Stimulated activated naive CD8-positive, alpha-beta T cell treated with anti-CD3 and anti-CD28 coated beads, Interleukin-15, Interleukin-2, amounts not matched to agents 100 U/mL and 50 U/mL, for 24 hours (primary cell): ENCODE measurements at places on chromosomes 13 and 19.

DNA sequence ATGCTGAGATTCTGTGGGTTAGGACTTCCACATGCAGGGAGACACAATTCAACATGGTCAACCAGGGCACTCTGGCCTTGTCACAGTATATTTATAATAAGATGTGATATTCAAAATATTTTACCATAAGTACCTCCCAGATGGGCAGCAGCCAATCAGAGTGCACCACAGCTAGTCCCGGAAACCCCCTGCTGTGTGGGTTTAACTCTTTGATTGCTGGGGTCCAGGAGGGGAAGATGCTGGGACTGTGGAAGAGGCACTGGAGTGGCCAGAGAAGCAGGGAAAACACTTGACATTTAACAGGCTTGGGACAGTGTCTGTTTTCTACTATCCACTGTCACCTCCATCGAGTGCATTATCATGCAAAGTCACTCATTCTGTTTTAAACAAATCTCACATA, 99.0 kb downstream of the MBNL2 start:
- DNase-seq, result no peak

GRCh38 chr19:17103177-17103576, 27.6 kb downstream of the MYO9B start:
- DNase-seq, result no peak

- peak; percentile 97 for DNase-seq
Observed at GRCh38 chr19:43474986-43475705, 9.7 kb upstream of the LYPD3 start.

GRCh38 chr19:42919757-42920079, 2.0 kb upstream of the PSG6 start:
- no peak for DNase-seq

- DNase-seq, result no peak
Observed at GRCh38 chr19:29016353-29016752, 196.6 kb downstream of the UQCRFS1 start.

- DNase-seq, result no peak
Observed at GRCh38 chr13:95650696-95651095, 6.2 kb upstream of the DZIP1 start.

GRCh38 chr13:111629926-111630325, 309.5 kb downstream of the TEX29 start:
- DNase-seq, result no peak

GRCh38 chr13:91358387-91358782, 10.9 kb downstream of the MIR17HG start:
- DNase-seq, result no peak

DNA sequence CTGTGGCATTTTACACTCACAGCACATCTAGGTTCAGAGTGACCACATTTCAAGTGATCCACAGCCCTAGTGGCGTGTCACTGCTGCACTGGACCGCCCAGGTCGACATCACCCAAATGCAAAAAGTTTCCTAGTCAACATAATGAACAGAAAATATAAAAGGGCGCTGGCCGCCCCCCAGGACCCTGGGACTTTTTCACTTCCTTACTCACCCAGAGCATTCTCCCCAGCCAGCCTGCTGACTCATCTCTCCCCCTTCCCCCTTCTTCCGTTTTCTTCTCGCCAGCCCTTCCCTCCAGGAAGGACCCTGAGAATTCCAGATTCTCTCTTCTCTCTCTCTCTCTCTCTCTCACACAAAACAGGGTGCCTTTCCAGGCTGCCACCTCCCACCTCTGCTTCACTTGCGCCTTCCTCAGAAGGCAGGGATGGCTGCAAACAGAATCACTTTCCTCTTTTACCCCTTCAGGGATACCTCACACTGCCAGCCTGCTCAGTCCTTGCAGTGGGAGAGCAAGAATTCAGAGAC, 21.0 kb upstream of the GRWD1 start:
- DNase-seq, result no peak

GRCh38 chr19:16232127-16232526, 34.4 kb downstream of the AP1M1 start:
- no peak for DNase-seq

DNA sequence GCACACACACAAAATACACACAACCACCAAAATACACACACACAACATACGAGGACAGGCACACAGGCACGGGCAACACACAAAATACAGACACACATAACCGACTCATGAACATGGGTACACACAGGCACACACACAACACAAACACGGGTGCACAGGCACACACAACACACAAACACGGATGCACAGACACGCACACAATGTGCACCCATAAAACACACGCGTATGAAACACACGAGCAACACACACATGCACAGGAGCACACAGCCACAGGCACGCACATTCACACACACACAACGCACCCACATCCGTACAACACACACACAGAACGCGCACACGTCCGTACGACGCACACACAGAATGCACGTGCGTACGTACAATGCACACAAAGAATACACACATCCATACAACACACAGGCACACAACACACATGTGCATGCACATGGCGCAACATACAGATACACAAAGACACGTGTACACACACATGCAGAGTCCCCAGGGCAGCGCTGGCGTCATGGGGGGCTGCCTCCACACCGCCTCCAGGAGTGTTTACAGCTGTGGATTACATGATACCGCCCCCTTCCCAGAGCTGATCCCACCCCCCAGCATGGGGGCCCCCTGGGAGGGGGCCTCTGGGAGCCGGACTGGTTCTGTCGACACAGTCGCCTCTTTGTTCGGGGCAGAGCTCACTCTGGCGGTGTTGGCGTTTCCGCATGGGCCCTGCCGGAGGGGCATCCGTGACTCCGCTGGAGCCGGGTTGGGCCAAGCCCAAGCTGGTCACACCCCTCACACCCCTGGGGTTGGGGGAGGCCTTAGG, 2.9 kb downstream of the SBNO2 start:
- no peak for DNase-seq

- DNase-seq, result no peak
Observed at GRCh38 chr13:96473526-96474180, 383.7 kb downstream of the HS6ST3 start.

GRCh38 chr19:35318679-35319448, 10.1 kb upstream of the CD22 start:
- DNase-seq, result peak; percentile 33

- DNase-seq, result no peak
Observed at GRCh38 chr19:42288881-42289555, 12.9 kb upstream of the PRR19 start.

DNA sequence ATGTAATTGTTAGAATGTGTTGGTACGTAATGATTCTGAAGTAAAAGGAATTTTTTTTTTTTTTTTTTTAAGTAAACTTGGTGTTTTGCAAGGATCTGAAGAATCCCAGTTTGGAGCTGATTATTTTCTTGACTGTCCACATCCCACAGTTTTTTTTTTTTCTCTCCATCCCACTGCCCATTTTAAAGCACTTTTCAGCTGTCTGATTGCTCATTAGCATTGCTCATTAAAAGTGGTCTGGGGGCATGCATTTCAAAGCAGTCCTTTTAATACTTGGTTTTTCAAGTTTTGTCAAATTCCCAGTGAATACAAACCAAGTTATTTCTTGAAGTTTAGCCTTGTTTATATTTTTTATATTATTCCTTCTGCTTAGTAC, 44.1 kb downstream of the SLAIN1 start:
- no peak for DNase-seq

DNA sequence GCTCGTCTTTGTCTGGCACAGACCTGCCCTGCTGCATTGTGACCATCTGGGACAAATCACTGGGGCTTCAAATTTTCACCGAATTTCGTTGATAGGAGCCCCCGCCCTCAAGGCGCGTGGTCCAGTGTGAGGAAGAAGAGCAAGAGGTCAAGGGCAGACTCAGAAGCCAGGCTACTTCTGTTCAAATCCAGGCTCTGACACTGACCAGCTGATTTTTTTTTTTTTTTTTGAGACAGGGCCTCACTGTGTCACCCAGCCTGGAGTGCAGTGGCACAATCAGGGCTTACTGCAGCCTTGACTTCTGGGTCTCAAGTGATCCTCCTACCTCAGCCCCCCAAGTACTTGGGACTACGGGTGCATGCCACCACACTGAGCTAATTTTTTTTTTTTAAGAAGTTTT, 7.2 kb downstream of the SYNGR4 start:
- DNase-seq, result no peak

GRCh38 chr19:35484252-35485036, 5.8 kb downstream of the KRTDAP start:
- DNase-seq, result peak; percentile 8

- no peak for DNase-seq
Observed at GRCh38 chr19:35328851-35329285, at the start of gene CD22. CD22 (plus strand) TSS chr19:35329187; CDS start chr19:35332041, 2,854 bp downstream.

DNA sequence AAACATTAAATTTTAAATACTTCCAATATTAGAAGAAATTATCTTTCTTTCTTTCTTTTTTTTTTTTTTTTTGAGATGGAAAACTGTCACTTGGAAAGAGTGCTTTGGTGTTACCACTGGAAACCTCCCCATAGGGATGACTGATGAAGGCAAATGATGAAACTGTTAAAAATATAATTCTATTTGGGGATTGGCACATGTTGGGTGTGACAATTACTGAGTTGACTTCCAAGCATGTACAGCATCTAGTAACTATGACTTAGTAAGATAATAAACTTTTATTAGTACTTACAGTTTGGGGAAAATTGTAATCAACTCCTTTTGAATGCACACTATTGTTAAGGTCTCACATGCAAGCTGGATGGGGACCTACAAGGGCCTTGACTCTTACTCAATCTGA, 592.5 kb downstream of the KCTD12 start:
- DNase-seq, result no peak

DNA sequence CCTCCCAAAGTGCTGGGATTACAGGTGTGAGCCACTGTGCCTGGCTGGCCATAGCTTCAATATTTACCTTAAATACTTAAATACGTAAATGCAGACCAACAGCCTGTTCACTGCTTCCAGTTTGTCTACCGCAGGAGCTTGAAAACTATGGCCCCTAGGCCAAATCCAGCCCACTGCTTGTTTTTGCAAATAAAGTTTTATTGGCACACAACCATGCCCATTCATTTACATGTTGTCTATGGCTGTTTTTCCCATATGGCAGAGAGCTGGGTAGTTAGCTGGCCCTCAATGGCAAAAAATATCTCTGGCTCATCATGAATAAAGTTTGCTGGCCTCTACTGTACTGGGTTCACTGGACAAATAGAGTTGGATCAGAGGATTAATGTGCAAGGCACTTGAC, 11.8 kb downstream of the PRR12 start:
- DNase-seq, result no peak

DNA sequence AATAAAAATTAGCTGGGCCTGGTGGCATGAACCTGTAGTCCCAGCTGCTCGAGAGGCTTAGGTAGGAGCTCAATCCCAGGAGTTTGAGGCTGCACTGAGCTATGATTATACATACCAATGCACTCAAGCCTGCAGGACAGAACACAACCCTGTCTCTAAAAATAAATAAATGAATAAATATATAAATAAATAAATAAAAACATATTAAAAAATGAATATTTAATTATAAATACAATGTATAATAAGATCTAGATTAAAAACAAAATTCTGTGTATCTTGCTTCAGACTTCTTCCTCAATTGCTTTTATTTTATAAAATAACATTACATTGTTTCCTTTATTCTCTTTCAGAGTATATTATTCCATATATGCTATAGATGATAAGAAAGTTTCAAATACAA, 1964.1 kb downstream of the PCDH9 start:
- DNase-seq, result no peak

DNA sequence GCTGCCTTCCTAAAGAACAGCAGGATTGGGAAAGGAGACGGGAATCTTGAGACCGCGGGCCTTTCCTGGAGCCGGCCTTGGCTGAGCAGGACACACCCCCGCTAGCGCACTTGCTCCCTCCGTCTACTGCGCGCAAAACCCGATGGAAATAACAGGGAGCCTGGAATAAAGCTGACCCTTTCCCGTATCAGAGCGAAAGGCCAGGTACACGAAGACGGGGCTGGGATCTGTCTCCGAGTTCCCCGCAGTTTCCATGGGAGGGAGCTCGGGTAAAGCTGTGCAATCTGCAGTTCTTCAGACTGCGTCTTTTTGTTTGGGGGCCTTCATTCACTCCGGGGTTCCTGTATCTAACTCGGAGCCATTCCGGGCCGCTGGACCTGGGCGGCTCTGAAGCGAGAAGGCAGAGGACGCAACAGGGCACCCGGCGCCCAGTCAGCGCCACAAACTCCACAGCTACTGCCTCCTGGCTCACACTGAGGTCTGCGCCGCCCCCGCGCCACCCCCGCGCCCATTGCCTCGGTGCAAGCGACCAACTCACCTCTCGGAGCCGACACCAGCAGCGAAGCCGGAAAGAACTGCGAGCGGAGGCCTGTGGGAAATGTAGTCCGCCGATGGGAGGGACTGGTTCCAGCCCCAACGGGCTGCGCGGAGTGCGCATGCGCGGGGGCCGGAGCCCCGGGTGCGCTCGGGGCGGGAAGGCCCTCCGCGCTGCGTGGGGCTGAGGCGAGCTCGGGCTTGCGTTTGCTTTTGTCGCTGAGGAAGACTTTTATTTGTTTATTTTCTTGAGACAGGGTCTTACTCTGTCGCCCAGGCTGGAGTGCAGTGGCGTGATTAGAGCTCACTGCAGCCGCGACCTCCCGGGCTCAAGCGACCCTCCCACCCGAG, at the start of gene ZFP14:
Gene ZFP14 (minus strand): TSS at position 577 of the 885 bp plus-strand sequence. CDS start 11,309 bp downstream, outside the sequence.
- peak; percentile 94 for DNase-seq

DNA sequence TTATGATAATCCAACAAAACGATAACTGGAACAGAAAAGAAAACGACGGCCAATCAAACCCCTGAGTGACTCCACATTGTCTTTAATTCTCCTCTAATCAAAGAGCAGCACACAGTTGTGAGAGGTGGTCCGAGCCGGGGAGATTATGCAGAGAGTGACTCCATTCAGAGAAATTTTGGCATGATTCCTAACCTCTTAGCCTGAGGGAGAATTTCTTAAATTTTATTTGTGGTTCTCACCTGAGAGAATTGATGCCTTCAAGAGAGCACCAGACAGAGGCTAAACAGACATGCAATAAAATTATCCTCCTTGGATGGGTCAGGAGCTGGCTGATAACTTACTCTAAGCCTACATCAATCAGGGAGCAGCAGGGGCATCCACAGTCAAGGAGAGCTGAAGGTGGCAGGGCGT, 310.0 kb upstream of the KLF12 start:
- no peak for DNase-seq

DNA sequence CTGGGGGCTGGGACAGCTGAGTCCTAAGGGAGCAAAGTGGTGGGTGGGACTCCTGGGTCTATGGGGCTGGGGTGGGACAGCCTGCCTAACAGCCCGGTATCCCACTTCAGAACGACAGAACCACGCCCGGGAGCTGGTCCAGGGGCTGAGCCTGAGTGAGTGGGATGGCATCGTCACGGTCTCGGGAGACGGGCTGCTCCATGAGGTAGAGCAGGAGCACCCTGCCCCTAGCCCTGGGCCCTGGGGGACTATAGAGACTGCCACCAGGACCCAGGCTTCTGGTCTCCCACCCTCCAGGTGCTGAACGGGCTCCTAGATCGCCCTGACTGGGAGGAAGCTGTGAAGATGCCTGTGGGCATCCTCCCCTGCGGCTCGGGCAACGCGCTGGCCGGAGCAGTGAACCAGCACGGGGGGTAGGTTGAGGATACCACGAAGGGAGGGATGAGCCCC, 8.6 kb downstream of the SPHK2 start:
- no peak for DNase-seq

- peak; percentile 90 for DNase-seq
Observed at GRCh38 chr19:48398375-48399235, 5.1 kb downstream of the GRIN2D start.

GRCh38 chr19:40403262-40403984, 9.8 kb downstream of the PRX start:
- DNase-seq, result peak; percentile 88

GRCh38 chr13:93080587-93080986, 146.0 kb upstream of the GPC6 start:
- DNase-seq, result no peak

GRCh38 chr13:47707414-47707813, 293.7 kb downstream of the SUCLA2 start:
- no peak for DNase-seq

GRCh38 chr19:35908010-35908441, at the start of gene TYROBP:
TYROBP (minus strand) TSS chr19:35908295; CDS start chr19:35908228, 67 bp downstream.
- DNase-seq, result no peak

GRCh38 chr13:45705918-45706317, 3.8 kb downstream of the CBY2 start:
- no peak for DNase-seq
